Activated CD4-positive, alpha-beta memory T cell treated with anti-CD3 and anti-CD28 coated beads, Interleukin-2, amount 10 ng/mL, durations not matched to agents 7 days and 5 days (primary cell): ENCODE measurements at places on chromosomes 4 and X.

GRCh38 chr4:177047851-177048174, 255.1 kb upstream of the VEGFC start:
- DNase-seq, result no peak

DNA sequence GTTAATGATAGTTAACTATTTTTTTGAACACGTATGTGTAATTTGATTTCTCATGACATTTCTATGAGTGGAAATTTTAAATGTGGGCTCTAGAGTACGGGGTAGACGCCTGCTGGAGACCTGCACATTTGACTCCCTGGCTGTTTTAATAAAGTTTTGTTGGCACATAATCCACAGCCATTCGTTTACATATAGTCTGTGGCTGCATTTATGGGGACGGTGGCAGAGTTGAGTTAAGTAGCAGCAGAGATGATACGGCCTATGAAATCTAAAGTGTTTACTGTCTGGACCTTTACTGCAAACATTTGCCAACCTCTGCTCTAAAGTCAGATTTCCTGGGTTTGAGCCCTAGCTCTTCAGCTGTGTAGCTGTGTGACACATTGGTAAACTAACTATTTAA, 118.8 kb downstream of the CHRNA9 start:
- DNase-seq, result no peak

- no peak for DNase-seq
Measured at GRCh38 chrX:50469206-50469605, 1.4 kb downstream of the DGKK start.

DNA sequence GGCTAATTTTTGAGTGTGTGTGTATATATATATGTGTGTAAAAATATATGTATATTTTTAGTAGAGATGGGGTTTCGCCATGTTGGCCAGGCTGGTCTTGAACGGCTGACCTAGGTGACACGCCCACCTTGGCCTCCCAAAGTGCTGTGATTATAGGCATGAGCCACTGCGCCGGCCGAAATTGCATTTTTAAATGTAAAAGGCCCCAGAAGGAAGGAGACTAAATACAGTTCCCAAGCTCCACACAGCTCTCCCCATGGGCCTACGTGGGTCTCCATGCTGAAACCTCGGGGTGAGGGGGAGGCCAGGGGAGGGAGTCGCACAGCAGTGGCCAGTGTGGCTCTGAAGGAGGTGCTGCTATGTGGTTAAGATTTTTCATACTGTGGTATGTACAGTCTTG, 12.8 kb upstream of the CDKN2AIP start:
- DNase-seq, result no peak

DNA sequence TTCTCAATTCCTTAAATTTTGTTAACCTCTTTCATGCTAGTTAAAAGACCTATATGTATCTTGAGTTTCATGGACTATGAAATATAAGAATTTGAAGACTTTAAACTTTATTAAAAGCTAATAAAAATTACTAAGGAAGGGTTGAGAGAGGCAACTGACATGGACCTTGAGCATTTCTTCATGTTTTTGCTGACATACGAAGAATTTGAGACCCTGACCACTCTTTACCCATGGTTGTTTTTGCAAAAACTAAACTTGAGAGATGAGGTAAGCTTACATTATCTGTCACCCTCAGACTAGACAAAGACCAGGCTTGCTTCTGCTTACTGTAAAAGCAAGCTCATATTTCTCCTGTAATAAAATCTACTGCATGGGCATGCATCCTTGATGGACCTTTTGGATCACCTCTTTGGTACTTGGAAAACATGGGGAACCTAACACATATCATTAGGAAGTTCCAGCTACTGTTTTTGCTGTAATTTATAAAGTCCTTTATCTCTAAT, 338.2 kb upstream of the PABPC4L start:
- no peak for DNase-seq

DNA sequence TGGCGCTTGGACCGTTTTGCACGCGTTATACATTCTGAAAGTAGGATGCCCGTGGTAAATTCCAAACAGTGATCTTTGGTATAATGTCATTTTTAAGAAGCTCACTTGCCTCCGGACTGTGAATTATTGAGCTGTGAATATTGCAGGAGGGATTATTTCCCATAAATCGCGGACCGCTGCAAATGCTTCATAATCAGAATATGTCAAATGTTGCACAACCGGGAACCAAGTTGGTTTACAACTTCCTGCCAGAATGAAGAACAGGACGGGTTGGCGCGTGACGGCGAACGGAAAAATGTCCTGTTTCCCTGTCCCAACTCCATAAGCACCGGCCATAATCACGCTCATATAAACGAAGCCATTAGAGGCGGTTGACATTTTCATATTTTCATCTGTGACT, 67.6 kb downstream of the SHOX start:
- DNase-seq, result no peak

- no peak for DNase-seq
Measured at GRCh38 chr4:111018216-111018615, 395.3 kb upstream of the PITX2 start.

GRCh38 chr4:68369142-68369805, 19.4 kb upstream of the YTHDC1 start:
- no peak for DNase-seq

DNA sequence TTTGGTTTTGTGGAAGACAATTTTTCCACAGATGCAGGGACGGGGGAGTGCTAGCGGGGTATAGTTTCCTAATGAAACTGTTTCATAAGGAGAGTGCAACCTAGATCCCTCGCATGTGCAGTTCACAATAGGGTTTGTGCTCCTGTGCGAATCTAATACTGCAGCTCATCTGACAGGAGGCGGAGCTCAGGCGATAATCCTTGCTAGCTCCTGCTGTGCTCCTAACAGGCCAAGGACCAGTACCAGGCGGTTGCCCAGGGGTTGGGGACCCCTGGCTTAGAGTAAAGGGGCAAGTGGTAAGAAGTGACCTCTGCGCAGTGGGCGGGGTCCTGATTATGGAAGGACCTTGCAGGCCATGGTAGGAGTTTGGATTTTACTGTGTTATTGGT, 3.8 kb downstream of the SCML1 start:
- no peak for DNase-seq

DNA sequence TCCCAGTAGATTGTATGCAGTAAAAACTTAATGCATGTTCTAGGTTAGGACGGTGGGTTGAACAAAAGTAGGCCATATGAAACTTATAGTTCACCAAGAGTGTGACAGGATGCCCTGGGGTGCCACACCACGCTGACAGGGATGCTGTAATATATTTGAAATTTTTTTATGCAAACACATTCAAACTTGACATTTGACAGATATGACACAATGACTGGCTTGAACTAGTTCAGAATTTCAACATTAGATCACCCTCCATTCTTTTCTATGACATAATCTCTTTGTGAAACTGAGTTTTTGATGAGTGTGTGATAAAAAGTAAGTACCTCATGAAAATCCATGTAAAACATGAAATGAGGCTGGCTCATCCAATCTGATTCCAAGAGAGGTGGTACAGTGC, 198.4 kb downstream of the PALLD start:
- DNase-seq, result no peak

GRCh38 chrX:147953976-147954375, 27.2 kb upstream of the FMR1NB start:
- no peak for DNase-seq

DNA sequence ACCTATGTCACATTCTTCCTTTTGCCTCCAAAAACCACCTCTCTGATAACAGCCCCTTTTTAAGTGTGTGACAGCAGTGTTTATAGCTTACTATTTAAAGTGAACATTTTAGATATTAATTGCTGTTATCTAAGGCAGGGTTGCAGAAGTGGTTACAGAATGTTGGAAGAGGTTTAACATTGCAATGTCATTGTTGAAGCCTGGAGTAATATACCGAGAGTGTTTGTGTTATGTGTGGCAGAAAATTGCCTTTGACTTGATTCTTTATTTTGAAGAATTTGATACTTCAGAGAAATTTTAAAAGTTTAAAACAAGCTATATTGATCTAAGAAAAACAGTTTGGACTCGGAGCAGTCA, 37.1 kb downstream of the SMARCAD1 start:
- no peak for DNase-seq

DNA sequence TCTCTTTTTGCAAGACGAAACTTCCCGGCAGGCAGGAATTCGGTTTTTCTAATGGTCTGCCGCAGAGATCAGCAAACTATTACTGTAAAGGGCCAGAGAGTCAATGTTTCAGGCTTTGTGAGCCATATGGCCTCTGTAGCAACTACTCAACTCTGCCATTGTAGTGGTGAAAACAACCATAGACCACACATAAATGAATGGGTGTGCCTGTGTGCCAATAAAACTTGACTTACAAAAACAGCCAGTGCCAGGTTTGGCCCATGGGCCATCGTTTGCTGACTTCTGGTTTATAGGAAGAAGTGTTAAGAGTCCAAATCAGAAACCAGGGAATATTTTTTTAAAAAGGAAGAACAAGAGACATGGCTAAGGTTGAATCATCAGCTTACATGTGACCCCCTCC, 163.0 kb downstream of the SH3KBP1 start:
- DNase-seq, result no peak
